ENCODE measurements at places on chromosomes 11 and 22. TPM values are rescaled to one million over a fixed set of nuclear protein-coding genes. Genes with fewer than 3 reads are reported as not detected.

DNA sequence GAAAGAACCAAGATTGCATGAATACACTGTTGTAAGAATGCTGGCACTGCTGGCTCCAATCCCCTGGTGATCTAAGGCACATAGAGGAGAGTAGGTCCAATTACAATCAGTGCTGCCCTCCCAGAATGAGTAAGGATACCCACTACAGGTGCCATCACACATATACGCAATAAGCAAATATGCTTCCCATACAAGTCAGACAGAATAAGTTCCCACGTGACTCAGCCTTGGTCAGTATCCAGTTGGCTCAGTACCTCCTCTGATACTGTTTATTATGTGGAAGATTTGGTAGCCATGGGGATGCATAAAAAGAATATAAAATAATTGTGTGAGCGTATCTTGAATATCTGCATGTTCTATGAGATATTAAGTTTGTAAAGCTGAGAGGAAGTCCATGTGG lies 8.9 kb upstream of the OR2D3 start:
- DNase-seq: peak; percentile 9

GRCh38 chr22:49574881-49575702 lies 252.6 kb downstream of the BRD1 start:
- DNase-seq: no peak

DNA sequence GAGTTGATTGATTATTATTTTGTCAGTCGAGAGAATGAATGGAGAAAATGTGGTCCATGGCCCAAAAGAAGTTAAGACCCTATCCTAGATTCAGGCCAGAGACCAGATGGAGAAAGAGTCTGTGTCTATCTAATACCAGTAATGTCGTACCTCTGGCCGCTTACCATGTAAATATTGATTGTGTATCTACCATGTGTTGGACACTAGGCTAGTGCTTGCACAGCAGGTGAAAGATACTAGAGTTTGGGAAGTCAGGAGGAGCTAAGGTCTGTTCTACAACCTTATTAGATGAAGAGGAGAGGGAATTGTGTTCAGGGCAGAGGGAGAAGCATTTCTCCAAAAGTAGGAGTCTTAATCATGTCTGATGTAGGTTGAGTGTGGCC lies 31.8 kb downstream of the PIK3IP1 start:
- no peak for DNase-seq

The DDIAS gene
- total RNA-seq: 30.1 TPM

DNA sequence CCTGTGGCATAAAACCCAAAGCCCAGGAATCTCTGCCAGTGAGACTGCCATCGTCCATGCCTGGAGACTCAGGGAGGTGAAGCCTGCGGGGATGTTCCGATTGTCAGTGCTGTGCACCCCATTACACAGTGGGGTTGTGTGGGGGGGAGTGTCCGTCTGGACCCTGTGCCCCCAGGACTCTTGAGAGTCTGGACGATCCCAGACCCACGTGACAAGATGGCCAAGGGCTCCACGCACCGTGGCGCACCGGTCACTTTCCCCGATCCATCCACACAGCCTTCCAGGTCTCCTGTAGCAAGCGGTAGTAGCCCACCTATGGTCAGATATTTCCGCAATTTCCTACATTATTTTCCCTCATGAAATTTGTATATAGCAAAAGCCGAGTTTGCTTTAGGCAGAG lies 20.9 kb upstream of the NRGN start:
- no peak for DNase-seq

DNA sequence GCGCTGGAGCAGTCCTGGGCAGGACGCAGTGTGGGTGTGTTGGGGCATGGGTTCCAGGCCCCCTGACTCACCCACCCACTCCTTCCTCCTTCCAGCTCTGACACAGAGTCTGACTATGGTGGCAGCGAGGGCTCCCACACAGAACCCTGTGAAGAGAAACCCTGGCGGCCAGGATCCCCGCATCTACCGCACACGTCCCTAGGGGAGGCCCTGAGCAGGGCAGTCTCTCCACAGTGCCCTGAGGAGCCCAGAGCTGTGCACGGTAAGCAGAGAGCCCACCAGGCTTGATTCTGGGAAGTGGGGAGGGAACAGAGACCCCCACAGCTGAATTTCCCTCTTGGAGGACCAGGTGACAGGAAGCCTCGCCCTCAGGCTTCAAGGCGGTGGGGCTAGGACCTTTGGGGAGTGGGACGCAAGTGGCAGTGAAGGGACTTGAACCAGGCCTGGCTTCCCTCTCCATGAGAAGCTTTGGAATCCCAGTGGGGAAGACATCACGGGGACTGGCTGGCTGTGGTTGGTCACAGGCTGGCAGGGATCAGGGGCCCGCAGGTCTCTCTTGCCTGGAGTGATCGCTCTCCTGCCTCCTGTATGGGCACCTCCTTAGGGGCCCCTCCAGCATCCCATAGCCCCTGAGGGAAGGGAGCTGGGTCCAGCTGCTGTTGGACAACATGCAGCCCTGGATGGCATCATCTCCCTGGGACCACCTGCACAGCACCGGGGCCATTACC lies 96.4 kb upstream of the PARVA start:
- no peak for DNase-seq
